IgD-negative memory B cell (primary cell): ENCODE measurements at places on chromosomes 4 and X. TPM values are rescaled to one million over a fixed set of nuclear protein-coding genes. Genes with fewer than 3 reads are reported as not detected.

Gene IRS4
- not detected for polyA plus RNA-seq

Gene FREM3
- polyA plus RNA-seq = 0.60 TPM

Gene ITM2A
- polyA plus RNA-seq = 59.0 TPM

Gene PORCN
- polyA plus RNA-seq = 11.9 TPM

Gene IL1RAPL1
- not detected for polyA plus RNA-seq

Gene CAPN6
- polyA plus RNA-seq = not detected

Gene RTL9
- not detected for polyA plus RNA-seq

Gene HOPX
- polyA plus RNA-seq = 84.2 TPM

Gene MUC7
- not detected for polyA plus RNA-seq

Gene APLN
- not detected for polyA plus RNA-seq

Gene S100P
- polyA plus RNA-seq = not detected

Gene ADGRG4
- polyA plus RNA-seq = not detected

Gene SRPK3
- polyA plus RNA-seq = not detected

Gene TCEAL5
- polyA plus RNA-seq = not detected

Gene CSN1S1
- polyA plus RNA-seq = not detected

Gene XPNPEP2
- polyA plus RNA-seq = 0.26 TPM

Gene RPGR
- polyA plus RNA-seq = 3.7 TPM

Gene PAGE4
- not detected for polyA plus RNA-seq

Gene MAGEA2
- polyA plus RNA-seq = not detected

Gene OR13H1
- polyA plus RNA-seq = not detected

Gene TASL
- polyA plus RNA-seq = 39.3 TPM

Gene RHOXF2
- not detected for polyA plus RNA-seq

Gene NPY1R
- not detected for polyA plus RNA-seq

Gene GLOD5
- not detected for polyA plus RNA-seq

Gene FABP2
- polyA plus RNA-seq = not detected

Gene CABS1
- polyA plus RNA-seq = not detected

Gene TRAM1L1
- polyA plus RNA-seq = not detected

Gene NUDT9
- 23.6 TPM for polyA plus RNA-seq

Gene USP17L5
- polyA plus RNA-seq = not detected

Gene SCML1
- 0.56 TPM for polyA plus RNA-seq
